Left kidney (tissue), 8 donors: ENCODE measurements at places on chromosomes 7 and 10.

- no peak for DNase-seq
These were observed 68.3 kb downstream of the HYCC1 start for GRCh38 chr7:22945584-22945983.

GRCh38 chr7:26513948-26514347 is 222.3 kb downstream of the SNX10 start:
- DNase-seq: no peak

GRCh38 chr7:116463956-116464355 is 35.6 kb upstream of the CAV2 start:
- no peak for DNase-seq

GRCh38 chr7:15370441-15370840 is 191.4 kb downstream of the AGMO start:
- no peak for DNase-seq

DNA sequence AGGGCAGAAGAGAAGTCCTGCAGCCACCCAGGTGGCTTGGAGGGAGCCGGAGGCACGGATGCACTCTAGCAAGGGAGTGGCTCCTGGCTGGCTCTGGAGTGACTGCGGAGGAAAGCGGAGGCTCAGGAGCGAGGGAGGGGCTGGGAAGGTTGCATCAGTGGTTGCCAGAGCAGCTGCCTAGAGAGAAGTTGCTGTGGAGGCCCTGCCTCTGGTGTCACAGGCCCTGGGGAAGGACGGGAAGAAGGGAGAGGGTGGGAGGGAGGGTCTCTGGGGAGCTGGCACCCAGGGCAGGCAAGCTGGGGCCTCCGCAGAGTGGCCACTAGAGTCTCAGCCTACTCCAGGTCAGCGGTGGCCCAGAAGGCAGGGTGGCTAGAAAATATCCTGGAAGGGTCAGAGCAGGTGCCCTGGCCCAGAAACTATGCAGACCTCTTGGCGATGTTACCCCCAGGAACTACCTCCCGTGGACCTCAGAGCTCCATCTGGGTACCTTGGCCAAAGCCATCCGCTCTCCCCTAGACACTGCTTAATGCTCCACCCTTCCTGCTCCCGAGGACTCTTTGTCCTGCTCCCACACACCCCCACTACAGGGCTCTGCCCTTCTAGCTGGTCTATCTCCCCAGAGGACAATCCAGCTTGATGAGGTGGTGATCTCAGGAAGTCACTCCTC is 164.3 kb downstream of the NRF1 start:
- no peak for DNase-seq

GRCh38 chr10:21516242-21517131 is 9.0 kb downstream of the SKIDA1 start:
- DNase-seq: peak; percentile 41

DNA sequence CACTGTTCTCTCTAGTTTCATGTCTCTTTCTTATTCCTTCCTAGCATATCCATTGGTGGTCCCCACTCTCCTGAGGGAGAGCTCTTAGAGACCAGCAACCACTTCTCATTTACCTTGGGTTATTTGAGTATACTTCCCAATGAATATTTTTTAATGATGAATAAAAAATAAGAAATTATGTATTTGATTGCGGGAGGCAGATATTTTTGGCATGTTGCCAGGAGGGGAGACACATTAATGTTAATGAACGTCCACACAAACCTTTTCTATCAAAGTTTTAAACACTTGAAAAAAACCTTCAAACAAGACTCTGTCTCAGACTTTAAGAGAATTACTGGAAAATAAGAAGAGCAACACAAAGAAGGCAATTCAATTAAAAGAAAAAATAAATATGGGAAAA is 260.6 kb upstream of the MAGI2 start:
- DNase-seq: no peak

- no peak for DNase-seq
These were observed 24.4 kb upstream of the SMARCD3 start for GRCh38 chr7:151272877-151273276.

DNA sequence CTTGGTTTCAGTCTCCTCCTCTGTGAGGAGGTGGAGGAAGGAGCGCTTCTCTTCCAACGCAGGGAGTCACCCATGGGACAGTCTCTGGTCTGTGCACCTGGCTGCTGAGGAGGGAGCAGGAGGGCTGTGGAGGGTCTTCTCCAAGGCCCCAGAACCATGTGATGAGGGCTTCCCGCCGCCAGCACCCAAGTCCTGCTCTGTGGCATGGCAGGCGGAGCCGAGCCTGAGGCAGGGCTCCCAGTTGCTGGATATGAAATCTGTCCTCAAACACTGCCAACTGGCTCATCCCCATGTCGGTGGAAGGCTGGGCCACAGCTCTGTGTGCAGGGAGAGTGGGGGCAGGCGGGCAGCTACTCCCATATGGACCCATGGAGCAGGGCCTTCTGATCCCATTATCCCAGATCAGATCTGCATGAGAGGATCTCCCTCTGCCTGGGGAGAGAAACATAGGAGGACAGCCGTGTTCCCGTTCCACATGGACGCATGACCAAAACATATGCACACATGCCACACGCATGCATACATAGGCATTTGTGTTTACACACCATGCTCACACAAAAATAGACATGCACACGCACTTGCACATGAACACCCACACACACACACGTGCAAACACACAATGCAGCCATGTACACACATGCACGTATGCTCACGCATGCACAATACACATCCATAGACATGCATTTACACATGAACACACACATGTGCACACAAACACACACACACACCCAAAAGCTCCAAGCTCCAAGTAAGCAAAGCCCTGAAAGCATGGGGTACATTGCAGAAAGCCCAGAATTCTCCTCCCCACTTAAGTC is 38.8 kb upstream of the EN2 start:
- no peak for DNase-seq

DNA sequence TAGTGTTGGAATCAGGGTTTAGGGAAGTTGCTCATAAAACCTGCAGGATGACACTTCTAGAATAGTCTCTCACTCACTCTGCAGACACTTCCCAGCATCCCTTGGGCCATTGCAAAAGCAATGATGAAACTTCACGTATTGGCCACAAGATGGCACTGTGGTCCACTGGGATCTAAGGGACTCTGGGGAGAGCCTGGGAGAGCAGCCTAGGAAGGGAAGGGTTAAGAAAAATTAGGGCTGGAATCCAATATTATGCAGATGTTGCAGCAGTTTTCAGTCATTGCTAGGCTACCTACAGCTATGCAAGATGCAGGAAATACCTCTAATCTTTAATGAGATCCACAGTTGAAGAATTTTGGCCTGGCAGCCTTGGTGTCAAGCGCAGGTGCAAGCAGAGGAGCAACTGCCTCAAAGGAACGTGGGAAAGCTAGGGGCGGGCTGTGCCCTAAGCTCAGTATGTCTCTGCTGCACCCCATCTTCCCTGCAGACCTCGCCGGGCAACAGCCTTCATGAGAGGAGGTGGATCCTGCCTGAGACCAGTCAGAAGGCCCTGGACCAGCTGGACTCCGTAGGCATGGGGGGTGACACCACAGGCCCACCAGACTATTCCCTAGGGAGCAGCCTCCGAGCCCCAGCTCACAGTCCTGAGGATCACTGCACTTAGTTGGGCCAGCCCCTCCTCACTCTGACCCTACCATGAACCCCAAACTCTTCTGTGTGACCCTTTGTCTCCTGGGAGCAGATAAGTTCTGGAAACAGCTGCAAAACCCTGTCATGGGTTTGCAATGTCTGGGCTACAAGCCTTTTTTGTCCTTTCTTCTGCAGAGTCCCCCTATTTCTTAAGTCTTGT is 127.9 kb upstream of the PRSS58 start:
- peak; percentile 59 for DNase-seq

DNA sequence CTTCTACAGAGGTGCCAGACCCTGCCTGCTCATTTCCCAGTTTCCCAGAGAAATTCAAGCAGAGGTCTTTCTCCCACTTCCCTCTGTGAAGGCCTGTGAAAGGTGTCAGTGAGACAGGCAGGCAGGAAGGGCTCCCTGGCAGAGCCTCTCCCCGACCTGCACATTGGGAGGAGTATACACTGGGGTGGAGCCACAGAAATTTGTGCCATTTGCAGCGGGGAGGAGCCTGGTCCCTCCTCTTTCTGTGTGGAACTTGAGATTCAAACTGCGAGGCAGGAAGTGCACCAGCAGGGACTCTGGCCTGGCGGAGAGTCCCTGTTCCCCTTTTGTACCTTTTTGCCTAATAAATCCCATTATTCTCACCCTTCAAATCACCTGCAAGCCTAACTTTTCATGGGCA is 54.6 kb upstream of the OPN4 start:
- peak; percentile 14 for DNase-seq

DNA sequence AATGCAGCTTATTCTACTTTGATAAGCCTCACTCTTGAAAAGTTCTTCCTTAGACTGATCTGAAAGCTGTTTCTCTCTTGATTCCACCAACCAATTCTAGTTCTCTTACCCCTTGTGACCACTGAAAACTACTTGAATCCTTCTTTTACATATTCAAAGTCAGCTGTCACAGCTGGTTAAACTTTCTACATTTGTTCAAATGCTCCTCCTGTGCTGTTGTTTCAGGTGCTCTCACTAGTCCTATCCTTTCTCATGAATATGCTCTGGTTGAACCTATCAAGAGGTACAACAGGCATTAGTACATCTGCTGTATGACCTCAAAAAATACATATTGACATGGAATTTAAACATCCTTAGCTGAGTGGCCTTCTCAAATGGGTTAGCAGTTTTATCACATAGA is 91.5 kb downstream of the MYO3A start:
- no peak for DNase-seq

DNA sequence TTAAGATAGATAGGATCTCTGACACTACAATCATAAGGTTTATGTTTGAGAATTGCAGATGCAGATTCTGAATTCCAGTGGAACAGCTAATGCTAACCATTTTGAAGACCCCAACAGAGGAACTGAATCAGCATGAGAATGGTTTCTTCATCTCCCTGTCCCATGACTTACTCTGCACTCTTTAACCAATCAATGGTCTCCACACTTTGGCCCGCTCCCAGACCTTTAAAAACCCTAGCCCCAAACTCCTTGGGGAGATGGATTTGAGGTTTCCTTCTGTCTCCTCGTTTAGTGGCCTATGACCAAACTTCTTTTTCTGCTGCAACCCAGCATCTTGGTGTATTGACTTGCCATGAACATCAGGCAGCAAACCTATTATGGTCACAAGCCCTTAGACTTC is 804.9 kb downstream of the LRMDA start:
- no peak for DNase-seq

DNA sequence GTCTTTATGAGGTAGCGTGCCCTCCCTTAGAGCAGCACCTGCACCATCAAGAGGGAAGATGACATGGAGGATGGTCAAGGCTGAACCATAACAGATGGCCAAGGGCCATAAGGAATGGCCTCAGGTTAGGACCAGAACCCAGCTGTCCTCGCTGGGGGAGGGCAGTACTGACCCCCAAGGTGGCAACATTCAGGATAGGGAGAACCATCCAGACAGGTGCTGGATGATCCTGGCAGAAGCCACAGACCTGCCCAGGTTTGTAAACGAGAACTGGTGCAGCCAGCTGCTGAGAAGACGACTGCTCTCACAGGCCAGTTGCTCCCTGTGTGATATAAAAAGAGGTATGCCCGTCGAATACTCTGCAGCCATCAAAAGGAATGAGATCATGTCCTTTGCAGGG is 320.4 kb downstream of the GLRX3 start:
- DNase-seq: no peak

DNA sequence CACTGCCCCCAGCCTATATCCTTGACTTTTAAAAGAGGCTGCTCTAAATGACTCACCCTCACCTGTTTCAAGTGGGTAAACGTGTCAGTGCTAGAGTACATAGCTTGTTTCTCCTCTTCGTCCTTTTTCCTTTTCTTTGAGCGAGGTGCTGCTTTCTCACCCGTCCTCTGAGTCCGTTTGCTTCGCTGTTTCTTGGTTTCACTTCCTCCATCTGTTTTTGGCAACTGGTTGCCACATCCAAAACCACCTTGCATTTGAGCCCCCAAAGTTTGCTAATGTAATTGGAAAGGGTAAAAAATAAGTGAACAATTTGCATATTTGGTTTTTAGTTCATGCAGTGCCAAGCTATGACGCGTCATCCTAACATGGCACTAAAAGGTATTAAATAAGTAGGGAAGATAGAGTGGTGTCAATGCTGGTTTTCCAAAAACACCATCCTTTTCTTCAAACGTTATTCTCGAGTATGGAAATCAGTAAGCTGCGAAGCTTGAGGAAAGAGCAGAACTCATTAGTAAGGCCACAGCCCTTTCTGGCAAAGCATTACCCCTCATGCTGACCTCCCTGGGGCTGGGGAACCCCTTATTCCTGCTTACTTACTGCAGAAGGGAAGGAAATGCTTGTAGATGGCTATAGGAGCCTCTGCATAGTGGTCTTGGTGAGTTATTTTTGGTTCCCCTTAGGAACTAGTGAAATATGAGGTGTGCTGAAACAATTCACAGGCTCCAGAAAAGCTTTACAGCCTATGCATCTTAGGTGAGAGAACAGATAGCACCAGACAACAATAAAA is 133.5 kb downstream of the GALNT11 start:
- no peak for DNase-seq

GRCh38 chr10:76305930-76306615 is 874.6 kb downstream of the LRMDA start:
- DNase-seq: no peak

DNA sequence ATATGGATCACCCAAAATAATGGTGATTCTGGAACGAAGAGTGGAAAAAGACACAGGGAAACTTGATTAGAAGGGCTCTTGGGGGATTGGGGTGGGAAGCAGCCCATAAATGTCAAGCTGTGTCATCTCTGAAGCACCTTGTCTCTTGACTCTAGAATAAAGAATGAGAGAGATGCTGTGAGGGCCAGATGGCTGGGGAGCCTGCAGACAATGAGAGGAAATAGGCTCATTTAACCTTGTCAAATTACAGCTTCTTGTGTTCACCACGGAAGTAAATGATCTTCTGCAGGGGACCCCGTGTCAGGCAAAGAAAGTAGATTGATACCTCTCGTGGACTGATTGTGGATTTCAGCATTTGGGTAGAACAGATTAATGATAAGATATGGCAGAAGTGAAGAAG is 159.3 kb downstream of the ST7 start:
- DNase-seq: no peak

GRCh38 chr7:116631676-116632075 is 40.3 kb upstream of the MET start:
- no peak for DNase-seq

- no peak for DNase-seq
These were observed 116.8 kb downstream of the LHPP start for GRCh38 chr10:124578231-124579010.

DNA sequence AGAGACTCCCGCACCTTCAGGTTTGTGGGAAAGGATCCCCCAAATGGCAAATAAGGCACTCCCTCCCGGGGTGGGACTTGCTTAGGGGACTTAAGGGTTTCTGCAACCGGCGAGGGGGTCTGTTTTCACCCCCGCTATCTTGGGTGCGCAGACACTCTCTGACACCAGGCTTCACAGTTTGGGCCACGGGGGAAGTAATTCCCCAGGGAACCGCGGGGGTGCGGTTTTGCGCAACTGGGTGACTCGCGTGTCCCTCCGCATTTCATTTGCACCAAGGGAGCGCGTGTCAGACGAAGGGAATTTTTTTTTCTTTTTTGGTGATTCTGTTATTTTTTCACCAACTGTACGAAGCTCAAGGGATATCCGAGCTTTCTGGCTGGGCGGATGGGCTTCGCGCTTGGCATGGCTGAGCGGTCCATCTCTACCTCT is 1.7 kb downstream of the GRM8 start:
- no peak for DNase-seq
